IPS DF 6.9 (cell line): ENCODE measurements at places on chromosomes 3 and 15.
A peak's percentile ranks its signal among the peaks of the same experiment; 100 is the strongest.

DNA sequence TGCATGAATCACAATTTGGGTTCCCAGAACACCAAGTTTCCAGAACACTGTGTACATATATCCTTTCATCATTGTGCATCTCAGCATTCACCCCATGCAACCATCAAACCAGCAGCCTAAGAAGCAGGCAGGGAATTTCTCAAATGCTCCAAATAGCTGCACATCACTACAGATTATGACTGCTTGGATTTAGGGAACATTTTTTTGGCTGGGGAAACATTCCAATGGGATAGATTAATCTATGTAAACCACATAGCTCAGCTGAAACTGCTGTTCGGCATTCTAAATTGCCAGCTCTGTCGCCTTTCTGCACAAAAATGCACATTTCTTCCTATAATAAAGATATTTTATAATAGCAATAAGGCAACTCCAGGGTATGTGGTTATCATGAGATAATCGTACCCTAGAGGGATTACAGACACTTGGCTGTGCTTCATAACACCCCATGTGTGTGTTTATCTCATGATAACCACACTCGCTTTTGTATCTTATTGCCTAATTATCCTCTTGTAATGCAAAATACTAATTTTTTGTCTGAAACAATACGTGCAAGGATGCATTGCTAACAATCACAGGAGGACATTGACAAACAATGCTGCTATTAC lies 483.7 kb upstream of the DPH6 start:
- H3K4me1 ChIP-seq: no peaks in the 10 kb centered on the region
- no peak overlapping the region for H3K4me3 ChIP-seq
- H3K36me3 ChIP-seq: no peaks in the 10 kb centered on the region
- no peaks in the 10 kb centered on the region for H3K27me3 ChIP-seq
- no peak overlapping the region for H3K27ac ChIP-seq

- no peaks in the 10 kb centered on the region for H3K27me3 ChIP-seq
- H3K4me1 ChIP-seq: no peaks in the 10 kb centered on the region
- H3K36me3 ChIP-seq: no peaks in the 10 kb centered on the region
Observed at GRCh38 chr3:101017017-101017416, 23.8 kb upstream of the ABI3BP start.

DNA sequence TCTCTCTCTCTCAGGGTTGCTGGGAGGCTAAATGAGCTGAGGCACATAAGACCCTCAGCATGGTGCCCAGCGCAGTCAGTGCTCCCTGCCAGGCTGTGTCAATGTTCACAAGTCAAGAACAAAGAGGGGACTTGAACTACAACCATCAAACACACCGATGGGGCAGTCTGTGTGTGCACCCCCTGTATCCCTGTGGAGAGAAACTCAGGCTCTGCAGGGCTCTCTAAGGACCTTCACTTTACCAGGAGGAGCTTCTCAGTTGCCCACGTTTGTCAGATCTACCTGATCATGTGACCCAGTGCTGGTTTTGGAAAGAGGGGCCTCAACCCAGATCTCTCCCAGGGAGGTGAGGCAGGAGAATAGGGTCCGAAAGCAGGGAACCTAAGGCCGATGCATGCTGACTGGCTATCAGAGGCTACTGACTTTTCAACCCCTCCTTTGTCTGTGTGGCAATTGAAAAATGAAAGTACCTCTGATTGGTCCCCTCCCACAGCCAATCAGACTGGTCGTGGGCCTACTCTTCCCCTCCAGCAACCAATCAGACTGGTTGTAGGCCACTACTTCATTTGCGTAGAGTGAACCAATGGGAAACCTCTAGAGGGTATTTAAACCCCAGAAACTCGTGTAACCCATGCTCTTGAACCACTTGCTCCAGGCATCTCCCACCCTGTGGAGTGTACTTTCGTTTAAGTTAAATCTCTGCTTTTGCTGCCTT lies 34.0 kb downstream of the RHCG start:
- no peaks in the 10 kb centered on the region for H3K36me3 ChIP-seq
- H3K27me3 ChIP-seq: no peaks in the 10 kb centered on the region
- no peak for DNase-seq

DNA sequence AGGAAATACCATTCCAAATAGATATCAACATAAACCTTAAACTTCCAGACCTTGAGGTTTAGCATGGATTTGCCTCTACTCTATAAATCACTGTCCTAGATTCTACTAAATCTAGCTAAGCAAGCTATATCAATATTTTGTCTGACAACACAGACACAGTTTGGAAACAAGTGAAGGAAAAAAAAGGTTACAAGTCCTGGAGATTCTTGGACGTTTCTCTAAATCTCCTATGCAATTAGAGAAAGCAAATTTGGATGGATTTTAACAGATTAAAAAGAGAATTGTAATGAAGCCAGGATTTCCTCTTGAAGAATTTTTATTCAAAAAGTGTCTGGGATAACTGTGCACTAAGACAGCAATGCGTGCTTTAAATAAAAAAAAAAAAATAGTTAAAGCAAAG lies 441.1 kb upstream of the DPH6 start:
- H3K27ac ChIP-seq: no peak overlapping the region
- no peaks in the 10 kb centered on the region for H3K36me3 ChIP-seq
- no peaks in the 10 kb centered on the region for H3K4me1 ChIP-seq
- no peak for DNase-seq

GRCh38 chr3:13883681-13884080 lies 3.8 kb upstream of the WNT7A start:
- H3K27ac ChIP-seq: no peak overlapping the region
- H3K4me1 ChIP-seq: no peaks in the 10 kb centered on the region
- peaks cover 21% of the 10 kb centered on the region for H3K27me3 ChIP-seq
- H3K4me3 ChIP-seq: no peak overlapping the region
- no peak for DNase-seq

GRCh38 chr3:178109691-178110090 lies 426.5 kb upstream of the KCNMB2 start:
- no peak overlapping the region for H3K27ac ChIP-seq
- no peaks in the 10 kb centered on the region for H3K36me3 ChIP-seq
- H3K4me3 ChIP-seq: no peak overlapping the region
- no peaks in the 10 kb centered on the region; the same call in 1 of the 2 replicates for H3K4me1 ChIP-seq

GRCh38 chr3:89467898-89468363 lies 360.5 kb downstream of the EPHA3 start:
- no peaks in the 10 kb centered on the region for H3K27me3 ChIP-seq
- no peak for DNase-seq
- H3K36me3 ChIP-seq: no peaks in the 10 kb centered on the region

DNA sequence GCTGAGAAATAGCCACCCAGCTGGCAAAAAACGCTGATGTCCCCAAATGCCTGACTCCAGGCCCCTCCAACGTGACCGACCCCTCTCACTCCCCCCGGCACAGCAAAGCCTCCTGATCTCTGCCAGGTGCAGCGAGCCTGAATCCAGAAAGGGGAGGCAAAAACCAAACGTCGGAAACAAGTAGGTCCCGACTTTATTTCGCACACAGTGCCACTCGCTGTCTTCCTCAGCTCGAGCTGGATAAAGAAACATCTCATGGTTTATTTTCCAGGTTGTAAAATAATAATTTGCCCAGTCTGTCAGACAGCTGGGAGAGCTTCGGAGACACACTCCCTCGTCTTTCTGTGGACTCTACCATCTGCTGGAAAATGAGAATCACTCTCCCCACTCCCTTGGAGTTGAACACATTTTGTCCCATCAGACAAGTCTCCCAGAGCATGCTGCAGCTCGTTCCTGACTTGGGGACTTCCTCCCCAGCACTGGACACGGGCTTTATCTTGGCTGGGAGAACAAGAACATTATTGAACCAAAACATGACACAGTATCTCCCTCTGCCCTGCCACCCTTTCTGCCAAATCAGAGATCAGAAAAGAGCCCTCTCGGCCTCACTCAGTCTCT lies 142.8 kb downstream of the NUP210 start:
- H3K4me3 ChIP-seq: no peak overlapping the region
- DNase-seq: no peak
- peaks cover 4% of the 10 kb centered on the region; the same call in 1 of the 2 replicates for H3K27me3 ChIP-seq
- peaks cover 4% of the 10 kb centered on the region; the same call in 1 of the 2 replicates for H3K4me1 ChIP-seq
- no peaks in the 10 kb centered on the region for H3K36me3 ChIP-seq

DNA sequence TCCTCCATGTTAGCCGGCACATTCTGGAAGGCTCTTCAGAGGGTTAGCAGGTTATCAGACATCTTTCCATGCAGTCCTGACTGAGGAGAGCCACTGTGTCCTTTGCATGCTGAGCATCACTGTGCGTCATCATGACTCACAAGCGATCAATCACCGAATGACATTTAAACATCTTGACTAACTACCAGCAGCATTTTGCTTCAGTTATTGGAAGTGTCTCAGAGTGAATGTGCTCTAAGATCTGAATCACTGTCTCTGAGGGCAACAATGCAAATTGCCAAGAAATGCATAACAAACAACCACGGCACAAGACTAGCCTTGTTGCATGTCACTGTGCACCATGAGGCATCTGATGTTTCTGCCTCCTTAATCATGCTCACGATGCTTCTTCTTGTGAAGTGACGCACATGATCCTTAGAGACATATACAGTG lies 18.3 kb upstream of the ATP8B4 start:
- no peak for DNase-seq
- H3K27me3 ChIP-seq: no peaks in the 10 kb centered on the region
- H3K27ac ChIP-seq: no peak overlapping the region
- no peaks in the 10 kb centered on the region for H3K36me3 ChIP-seq
- H3K4me1 ChIP-seq: no peaks in the 10 kb centered on the region

GRCh38 chr3:186012137-186012536 lies 74.3 kb upstream of the TRA2B start:
- no peaks in the 10 kb centered on the region for H3K27me3 ChIP-seq
- H3K27ac ChIP-seq: no peak overlapping the region

DNA sequence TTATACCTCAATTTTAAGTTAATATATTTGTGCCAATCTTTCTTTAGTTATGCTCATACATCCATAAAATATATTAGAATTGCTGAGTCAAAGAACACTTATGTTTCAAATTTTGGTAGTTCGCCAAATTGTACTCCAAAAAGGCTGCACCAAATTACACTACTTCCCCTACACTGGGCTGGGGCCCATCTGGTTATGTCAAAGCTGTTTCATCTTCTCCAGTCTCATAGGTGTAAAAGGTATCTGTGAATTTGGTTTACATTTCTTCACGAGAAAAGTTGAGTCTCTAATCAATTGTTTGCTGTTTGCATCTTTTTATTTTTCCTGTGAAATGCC lies 706 bp downstream of the FSIP1 start:
- H3K27ac ChIP-seq: no peak overlapping the region
- H3K36me3 ChIP-seq: no peaks in the 10 kb centered on the region
- H3K27me3 ChIP-seq: no peaks in the 10 kb centered on the region
- no peak for DNase-seq
- peak overlapping the region; percentile 36; the same call in 1 of the 2 replicates for H3K4me3 ChIP-seq

DNA sequence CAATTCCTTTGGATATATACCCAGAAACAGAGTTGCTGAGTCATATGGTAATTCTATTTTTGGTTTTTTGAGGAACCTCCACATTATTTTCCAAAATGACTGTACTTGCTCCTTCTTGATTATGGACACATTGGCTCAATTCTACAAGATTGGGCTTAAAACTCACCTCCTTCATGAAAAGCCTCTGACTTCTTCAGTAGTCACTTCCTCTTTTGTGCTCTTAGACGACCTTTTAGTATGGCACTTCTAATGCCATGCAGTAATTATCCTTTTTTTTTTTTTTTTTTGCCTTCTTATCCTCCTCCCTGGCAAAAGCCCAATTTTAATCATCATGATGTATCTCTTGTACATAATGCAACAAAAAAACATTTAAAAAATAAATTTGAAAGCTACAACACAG lies 33.0 kb upstream of the ABHD17C start:
- no peak overlapping the region for H3K27ac ChIP-seq
- no peak for DNase-seq
- no peaks in the 10 kb centered on the region for H3K36me3 ChIP-seq

- H3K4me3 ChIP-seq: no peak overlapping the region
- no peaks in the 10 kb centered on the region for H3K36me3 ChIP-seq
- no peak for DNase-seq
Observed at GRCh38 chr3:156648086-156648485, 26.3 kb upstream of the TIPARP start.

DNA sequence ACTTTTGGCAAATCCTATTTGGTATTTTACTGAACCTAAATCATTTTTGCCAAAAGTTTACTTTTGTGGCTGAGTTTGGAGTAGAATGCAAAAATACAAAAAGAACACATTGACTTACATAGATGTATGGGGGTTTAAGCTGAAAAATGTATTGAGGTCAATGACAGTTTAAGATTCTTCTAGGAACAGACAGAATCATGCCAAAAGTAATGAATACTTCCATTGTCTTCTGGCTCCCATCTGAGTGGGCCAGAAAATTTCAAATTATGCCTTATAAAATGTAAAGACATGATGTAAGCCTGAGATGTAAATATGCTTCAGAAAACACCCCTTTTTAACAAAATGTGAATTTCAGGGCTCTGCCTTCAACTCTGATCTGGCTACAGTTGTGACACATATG lies 375.1 kb upstream of the DPH6 start:
- H3K4me3 ChIP-seq: no peak overlapping the region
- H3K27ac ChIP-seq: no peak overlapping the region
- DNase-seq: no peak
- no peaks in the 10 kb centered on the region for H3K27me3 ChIP-seq

DNA sequence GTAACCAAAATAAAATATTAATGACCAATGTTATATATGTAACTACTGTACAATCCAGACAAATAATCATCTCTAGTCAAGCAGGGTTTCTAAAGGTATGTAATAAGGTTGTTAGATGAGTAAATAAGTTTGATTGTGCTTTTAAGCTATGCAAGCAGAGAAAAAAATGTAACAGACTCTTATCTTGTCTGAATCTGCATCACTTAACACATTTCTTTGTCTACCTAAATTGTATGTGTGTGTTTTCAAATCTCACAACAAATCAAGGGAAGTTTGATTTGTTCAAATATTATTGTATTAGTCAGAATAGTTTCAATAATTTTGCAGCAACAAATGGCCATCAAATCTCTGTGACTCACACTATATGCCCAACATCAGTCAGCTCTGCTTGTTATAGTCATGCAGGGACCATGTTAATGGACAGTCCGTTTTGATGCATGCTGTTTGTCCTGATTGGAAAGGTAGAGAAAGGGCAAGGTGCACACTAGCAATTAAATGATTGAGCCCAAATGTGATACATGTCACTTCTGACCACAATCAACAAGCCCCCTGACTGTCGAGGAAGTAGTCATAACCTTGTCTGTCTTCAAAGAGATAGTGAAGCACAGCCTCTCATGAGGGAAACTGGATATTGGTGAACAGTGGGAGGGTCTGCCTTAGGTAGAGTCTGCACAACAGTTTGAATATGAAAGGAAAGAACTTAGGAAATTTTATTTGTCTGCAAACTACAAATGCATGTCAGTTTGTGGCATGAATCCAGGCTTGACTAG lies 349.4 kb upstream of the SATB1 start:
- H3K4me3 ChIP-seq: no peak overlapping the region
- no peak overlapping the region for H3K27ac ChIP-seq
- no peak for DNase-seq
- H3K4me1 ChIP-seq: no peaks in the 10 kb centered on the region
- no peaks in the 10 kb centered on the region for H3K36me3 ChIP-seq
